ENCODE measurements at places on chromosomes 12 and 14.
A peak's percentile ranks its signal among the peaks of the same experiment; 100 is the strongest.

- no peak for DNase-seq
These were observed 201.0 kb upstream of the AMIGO2 start for GRCh38 chr12:47280543-47281300.

DNA sequence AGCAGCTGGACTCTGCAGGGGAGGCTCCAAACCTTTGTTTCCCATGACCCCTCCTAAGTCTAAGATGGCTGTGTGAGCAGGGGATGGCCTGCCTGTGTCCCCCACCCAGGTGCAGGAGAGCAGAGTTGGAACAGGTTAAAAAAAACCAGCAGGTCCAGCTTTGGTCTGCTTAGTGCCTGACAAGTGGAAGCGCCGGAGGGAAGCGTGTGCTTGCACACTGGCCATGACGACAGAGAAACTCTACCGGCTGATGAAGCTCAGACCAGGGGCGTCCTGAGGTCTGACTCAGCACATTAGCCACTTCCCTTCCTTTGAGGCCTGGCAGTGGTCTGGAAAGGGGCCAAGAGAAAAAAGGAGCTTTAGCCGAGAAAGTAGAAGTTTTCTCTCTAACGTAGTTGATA, 280.1 kb downstream of the VRK1 start:
- DNase-seq, result peak; percentile 97

DNA sequence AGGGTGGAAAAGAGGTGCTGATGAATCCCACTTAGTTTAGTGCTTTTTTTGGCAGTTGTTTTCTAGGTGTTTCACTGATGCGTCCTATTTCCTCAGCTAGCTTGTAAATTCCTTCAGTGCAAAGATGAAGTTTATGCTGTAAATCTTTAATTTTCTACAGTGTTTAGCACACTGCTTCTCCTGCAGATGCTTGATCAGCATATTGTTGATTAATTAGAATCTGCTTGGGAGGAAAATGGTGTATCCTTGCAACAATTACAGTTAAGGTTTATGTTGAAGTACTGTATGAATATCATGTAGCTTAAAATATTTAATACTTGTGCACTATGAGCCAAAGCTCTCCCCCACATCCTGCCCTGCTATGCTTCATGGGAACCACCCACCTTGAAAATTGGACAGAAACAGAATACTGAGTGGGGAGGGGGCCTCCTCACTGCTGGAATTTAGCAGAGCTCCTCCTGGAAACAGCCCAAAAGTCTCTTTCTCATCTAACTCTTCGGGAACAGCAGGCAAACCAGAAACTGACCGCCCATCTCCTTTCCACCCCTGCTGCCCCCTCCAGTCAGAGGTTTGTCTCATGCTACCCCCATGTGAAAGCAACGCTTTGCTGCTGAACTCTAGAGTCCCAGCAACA, 20.3 kb upstream of the DHRS4 start:
- no peak for DNase-seq

DNA sequence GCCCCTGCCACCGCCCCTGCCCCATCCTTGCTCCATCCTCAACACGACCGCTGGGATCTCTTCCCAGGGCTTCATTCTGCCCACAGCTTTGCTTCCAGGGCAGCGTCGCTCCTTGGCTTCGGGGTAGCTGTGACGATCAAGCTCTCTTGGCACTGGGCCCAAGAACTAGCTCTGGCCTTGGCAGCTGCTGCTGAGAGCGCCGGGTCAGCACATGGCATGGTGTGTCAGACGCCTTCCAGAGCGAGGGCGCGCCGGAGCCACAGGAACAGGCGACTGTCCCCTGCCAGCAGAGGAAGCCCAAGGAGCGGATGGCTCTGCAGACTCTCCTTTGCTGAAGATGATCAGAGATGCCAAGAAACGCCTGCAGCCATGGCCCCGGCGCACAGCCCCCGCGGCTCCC, 15.9 kb downstream of the RAB35 start:
- no peak for DNase-seq

GRCh38 chr12:47079981-47080724, 394 bp upstream of the AMIGO2 start:
- no peak for DNase-seq

DNA sequence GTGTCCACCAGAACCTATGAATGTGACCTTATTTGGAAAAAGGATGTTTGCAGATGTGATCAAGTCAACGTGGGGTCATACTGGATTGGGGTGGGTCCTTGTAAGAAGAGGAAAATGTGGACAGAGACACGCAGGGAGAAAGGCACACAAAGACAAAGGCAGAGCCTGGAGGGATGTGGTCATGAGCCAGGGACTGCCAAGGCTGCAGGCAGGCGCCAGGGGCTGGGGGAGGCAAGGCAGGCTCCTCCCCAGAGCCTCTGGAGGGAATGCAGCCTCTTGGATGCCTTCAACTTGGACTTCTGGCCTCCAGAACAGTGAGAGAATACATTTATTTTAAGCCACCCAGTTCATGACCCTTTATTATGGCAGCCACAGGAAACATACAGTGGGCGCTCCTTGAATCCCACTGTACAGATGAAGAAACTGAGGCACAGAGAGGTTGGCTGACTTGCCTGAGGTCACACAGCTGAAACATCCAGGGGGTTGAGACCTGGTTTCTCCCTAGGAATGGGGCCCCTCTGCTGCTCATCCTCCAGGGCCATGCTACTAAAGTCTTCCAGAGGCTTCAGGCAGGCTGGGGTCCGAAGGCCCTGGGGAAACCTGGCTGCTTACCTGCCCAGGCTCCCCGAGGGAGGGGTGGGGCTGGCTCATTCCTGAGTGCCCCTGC, 99.7 kb downstream of the RFLNA start:
- no peak for DNase-seq

DNA sequence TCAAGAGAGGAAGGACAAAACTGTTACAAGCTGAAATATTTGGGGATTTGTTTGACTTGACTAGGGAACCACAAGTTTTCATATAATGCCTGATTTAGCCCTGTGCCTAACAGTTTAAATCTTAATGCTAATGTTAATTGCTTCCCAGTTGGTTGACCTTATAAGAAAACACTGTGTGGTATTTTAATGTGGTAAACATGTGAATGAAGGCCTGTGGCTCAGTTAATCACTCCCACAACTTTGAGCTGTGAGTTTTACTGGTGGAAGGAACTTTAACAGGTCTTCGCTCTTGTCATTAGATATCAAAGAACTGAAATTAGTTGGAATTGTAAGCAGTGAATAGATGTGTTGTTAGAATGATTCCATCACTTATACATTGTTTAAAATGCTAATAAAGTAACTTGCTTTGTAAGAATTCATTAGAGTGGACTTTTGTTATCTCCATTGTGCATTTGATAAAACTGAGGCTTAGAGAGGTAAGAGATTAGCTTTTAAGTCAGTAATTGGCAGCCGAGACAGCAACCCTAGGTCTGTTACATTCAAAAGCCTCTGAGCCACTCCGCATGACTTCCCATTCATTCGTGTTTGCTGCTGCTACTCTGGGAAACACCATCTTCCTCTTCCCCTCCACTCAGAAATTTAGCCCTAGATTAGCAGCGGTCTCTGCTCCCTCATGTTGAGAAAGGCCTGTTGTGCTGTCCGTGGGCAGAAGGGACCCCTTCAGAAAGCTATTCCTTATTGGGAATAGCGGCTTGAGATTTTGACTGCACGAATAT, 1.0 kb upstream of the TBK1 start:
- DNase-seq, result peak; percentile 49

DNA sequence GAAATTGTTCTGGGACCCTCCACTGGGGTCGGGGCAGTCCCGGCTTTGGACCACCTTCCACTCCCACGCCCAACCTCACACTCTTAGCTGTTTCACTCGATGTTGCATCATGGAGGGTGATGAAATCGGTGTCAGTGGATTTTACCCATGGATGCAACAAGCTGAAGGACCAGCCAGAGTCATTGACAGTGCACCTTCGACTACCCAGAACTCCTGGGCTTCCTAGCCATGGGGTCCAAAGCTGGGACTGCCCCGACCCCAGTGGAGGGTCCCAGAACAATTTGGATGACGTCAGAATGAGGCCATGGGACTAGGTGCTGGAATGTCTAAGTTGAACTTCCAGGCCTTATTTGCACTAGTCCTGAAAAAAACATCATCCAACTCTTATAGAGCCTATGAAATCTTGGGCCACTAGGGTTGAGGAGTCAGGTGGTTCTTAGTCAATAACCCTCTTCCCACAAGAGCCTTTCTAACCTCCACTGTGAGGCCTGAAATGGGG, 882 bp upstream of the IL23A start:
- peak; percentile 69 for DNase-seq

- no peak for DNase-seq
These were observed 352.6 kb downstream of the VRK1 start for GRCh38 chr14:97149775-97150174.

DNA sequence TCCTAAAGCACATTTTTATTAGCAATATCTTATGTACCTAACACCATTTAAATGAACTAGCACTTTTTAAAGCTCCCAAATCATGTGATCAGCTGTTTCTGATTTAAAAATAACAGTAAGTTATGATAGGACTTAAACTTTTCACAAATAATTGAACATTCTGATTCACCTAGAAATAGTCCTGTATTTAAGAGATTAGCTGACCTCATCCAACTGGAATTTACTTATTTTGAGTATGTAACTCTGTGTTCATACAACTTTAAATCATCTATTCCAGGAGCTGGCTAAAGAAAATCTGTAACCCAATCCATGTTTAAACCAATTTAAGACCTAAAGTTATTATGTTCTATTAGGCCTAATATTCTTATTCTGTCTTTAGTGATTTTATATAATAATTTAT, 184.3 kb downstream of the CCDC91 start:
- no peak for DNase-seq

DNA sequence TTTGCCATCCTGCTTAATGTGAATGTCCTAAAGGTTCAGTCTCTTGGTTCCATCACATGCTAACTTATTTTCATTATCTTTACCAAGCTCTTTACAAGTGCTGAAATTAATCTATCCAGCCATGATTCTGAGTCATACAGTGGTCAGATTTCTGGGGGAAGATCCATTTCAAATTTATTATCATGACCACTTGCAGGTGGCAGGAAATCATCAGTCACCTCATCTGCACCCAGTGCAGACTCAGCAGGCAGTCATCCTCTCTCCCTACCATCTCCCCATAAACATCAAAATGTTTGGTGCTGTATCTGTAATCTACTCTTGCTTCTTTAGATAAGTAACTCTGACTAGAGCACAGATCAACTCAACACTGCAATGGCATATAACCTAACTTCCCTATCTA, 23.5 kb downstream of the ATG14 start:
- DNase-seq, result no peak

- DNase-seq, result no peak
These were observed 14.8 kb downstream of the SMUG1 start for GRCh38 chr12:54173906-54174471.

DNA sequence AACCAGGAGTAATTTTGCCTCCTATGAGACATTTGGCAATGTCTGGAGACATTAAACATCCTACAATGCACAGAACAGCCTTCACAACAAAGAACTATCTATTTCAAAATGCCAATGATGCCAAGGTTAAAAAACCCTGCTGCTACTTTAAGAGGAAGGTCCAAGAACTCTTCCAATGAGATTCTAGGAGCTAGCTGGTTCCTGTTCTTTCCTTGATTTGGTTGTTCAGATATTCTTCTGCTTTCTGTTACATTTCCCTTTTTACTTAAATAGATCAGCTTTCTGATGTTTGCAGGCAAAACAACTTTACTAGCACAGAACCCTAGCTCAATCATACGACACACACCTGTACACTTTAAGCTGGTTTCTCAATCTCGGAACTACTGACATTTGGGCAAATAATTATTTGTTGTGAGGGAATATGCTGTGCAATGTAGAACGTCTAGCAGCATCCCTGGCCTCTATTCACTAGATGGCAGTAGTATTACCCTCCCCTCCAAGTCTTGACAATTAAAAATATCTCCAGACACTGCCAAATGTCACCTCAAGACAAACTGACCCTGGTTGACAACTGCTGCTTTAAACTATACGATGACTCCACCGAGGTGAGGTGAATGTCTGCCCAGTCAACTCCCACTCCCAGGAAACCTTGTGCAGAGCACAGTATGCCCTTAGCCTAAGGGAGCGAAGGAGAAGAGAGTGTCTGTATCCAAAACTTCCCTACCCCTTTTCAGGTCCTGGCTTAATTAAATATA, 4.4 kb downstream of the BLTP3B start:
- DNase-seq, result peak; percentile 85

GRCh38 chr14:98725191-98725590, 546.8 kb downstream of the BCL11B start:
- peak; percentile 38 for DNase-seq

DNA sequence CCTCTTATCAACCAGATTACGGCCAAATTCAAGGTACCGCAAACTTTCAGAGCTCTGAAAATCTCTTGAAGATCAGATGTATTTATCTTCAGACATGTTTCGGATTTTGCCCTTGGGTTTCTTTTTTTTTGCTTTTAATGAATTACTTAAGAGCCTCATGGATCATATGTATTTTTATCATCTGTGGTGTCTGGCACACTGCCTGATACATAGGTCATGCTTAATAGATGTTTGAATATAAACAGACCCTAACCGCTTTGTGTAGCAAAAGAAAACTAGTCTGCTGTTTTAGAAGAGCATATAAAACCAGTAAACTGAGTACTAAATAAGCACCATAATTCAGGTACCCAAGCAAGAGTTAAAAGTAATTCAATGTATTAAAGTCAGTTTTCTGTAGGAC, 20.1 kb upstream of the TBK1 start:
- no peak for DNase-seq

GRCh38 chr12:57309420-57309819, 58.4 kb upstream of the STAC3 start:
- no peak for DNase-seq

DNA sequence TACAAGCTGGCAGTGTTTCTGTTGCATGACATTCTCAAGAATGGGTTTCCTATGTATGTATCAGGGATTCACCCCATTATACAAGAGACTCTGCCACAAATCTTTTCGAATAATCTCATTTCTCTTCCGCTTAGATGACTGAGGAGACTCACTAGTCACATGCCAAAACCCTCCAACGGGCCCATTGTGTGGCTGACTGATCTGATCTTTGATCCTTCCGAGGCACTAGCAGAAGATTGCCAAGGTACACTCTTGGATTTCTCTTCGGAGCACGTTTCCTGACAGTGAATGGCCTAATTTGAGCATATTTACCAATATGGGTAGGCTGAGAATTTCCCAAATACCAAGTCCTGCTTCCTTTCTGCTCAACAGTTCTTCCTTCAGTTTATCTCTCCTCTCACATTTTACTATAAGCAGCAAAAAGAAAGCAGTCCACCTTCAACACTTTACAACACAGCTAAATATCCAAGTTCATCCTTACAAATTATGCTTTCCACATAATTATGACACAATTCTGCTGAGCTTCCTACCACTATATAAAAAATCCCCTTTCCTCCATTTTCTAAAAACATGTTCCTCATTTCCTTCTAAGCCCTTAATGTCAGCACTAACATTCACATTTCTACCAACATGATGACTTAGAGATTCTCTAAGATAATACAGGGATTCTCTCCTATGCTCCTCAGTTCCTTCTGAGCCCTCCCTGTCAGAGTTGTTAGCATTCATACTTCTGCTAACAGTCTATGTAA, 11.0 kb downstream of the PRPH start:
- no peak for DNase-seq

- no peak for DNase-seq
These were observed 6.8 kb upstream of the PAX9 start for GRCh38 chr14:36654794-36655381.

DNA sequence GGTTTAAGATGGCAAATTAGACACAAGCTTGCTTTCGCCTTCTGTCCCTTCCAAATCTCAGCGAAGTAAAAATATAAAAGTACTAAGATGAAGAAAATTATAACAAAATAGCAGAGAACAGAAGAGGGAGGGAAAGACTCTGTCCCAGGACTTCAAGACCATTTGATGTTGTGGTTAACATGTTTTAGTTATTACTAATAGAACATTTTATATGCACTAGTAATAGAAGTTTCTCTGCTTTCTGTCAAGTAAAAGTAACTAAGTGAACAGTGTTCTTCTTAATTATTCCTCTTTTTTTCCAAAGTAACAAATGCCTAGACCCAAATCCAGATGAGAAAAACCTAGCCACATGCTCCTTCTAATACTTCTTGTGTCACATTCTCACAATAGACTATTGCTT, 85.1 kb upstream of the DAAM1 start:
- DNase-seq, result no peak

Measured in MV-4-11 (cell line).